ENCODE measurements at places on chromosomes 3 and 15.
A peak's percentile ranks its signal among the peaks of the same experiment; 100 is the strongest.

DNA sequence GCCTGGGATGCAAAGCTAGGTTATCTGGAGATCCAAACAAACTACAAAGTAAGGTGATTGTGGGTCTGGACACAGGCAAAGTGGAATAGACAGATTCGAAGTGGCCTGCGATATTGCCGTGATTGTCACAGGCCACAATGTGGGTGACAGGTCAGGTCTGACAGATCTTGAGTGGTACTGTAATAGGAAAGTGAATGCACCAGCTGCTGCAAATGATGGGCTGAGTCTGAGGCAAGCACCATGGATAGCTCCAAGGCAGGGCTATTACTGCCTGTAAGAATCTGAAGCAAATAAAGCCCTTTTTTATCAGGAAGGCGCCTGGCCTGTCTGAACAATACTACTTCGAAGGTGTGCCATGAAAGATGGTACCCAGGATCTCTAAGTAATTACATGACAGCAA lies 10.0 kb downstream of the ARMC8 start:
- DNase-seq = peak; percentile 59

GRCh38 chr15:76059320-76060117 lies at the start of gene TMEM266:
TMEM266 (plus strand) TSS chr15:76059985; CDS start chr15:76134264, 74,279 bp downstream.
- peak; percentile 69 for DNase-seq

GRCh38 chr3:132720228-132720627 lies 2.0 kb downstream of the NPHP3 start:
- DNase-seq = peak; percentile 5

GRCh38 chr3:69435274-69436265 lies 49.7 kb upstream of the FRMD4B start:
- DNase-seq = no peak

DNA sequence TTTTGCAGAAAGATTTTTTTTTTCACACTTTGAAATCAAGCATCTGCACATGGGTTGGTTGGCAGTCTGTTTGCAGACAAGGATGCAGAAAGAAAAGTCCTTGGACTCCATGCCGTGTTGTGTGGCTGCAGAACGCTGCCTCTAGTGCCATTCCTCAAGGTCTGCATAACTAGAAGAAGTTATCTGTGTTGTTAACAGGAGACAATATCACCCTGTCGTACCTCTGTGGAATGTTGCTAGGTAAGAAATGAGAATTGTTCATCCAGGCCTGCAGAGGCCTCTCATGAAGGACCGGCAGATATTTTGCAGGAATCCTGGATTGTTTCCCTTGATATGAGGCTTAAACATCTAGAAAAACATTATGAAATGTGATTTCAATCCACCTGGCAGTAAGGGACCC lies 58.5 kb upstream of the PPARG start:
- no peak for DNase-seq

DNA sequence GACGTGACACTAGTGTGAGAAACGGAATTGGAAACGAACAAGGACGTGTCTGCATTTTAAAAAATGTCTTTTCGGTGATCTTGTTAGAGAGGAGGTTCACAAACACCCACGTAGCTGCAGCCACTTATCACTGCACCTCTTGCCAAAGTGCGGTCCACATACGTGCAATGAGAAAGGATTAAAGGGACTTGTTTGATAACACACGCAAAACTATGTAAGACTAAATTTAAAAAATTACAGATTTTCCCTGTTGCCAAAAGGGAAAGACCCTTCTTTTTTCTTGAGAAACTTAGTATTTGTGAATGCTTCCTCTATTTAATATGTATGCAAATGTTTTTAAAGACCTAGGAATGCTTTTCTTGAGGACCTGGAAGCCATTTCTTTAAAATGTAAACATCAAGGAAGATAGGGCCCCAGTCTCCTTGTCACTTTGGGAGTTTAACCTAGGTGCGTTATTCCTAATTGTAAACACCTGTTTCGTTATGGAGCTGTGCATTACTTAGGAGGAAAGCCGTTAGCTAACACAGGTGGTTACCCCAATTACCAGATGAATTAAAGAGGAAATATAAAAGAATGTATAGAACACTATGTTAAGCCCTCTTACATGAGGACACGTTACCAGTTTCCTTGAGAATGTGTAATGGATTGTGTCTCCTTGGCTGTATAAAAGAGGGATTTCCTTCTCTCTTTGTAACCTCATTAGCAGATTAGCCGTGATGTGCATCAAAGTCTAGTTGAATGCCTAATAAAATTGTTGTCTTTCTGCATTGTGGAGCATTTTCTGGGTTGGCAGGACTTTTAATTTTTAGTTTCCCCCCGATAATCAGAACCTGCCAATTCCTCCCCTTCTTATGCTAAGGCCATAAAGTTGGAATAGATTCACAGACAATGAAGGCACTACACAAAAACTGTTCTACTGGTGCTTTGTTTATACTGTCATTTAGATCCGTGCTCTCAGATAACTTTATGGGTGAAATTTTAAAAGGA lies 1.0 kb downstream of the LEKR1 start:
- no peak for DNase-seq

DNA sequence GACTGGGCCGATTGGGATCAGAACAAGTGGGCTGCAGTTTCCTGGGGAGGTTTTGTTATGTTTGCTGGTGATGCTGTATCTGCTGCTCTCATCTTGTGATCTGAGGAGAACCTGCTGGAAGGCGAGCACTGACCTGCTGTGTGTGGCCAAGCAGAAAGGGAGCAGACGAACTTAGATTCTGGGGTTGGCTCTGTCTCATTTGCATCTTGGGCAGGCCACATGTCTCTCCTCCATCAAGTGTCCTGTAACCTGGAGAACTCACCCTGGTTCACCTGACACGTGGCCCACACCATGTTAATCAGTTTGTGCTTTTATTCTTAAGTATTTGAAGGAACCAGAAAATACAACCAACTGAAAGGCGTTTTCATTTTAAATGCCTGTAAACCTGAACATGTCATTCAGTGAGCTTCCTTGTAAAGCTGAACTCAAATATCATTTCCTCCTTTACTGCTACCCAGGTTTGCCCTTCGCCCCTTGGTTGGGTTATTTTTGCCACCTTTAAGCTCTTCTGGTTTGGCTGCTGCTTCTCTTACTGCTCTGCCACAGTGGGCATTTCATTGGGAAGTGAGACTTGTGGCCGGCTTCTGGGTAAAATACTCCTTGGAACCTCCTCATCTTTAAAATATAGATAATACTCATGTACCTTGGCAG lies 33.5 kb upstream of the TRAK1 start:
- no peak for DNase-seq

- DNase-seq = no peak
Observed at GRCh38 chr15:56524915-56525314, 60.0 kb upstream of the MNS1 start.

- peak; percentile 34 for DNase-seq
Observed at GRCh38 chr3:128408693-128409623, 57.7 kb downstream of the DNAJB8 start.

DNA sequence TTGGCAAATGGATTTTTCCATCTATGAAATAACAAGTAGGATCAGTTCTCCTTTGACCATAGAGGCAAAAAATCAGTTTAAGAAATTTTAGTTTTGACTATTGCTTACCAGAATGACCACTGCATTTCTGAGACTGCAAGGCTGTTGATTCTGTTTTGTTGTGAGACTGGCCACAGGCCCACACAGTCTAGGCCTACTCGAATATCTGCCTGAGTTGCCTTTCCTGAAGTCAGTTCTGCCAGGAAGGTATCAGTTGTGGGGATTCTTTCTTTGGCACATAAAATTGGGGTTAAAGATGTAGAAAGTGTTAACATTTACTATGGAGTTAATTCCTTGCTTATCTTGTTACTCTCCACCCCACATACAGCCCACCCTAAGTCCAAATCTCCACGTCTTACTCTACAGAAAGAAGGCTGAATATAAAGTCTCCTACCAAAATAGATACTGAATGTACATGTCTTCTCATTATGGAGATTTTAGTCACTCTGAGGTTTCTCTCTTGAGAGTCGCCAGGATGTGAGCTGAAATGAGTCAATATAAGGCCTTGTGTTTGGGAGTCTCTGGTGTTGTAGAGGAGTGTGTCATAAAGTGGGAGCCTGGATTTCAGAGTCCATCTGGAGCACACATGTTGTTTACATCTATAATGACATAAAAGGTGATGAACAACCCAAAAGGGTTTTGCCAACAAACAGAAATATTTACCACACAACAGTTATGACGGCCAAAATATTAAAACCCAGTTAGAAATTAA lies 45.0 kb upstream of the WWTR1 start:
- no peak for DNase-seq

DNA sequence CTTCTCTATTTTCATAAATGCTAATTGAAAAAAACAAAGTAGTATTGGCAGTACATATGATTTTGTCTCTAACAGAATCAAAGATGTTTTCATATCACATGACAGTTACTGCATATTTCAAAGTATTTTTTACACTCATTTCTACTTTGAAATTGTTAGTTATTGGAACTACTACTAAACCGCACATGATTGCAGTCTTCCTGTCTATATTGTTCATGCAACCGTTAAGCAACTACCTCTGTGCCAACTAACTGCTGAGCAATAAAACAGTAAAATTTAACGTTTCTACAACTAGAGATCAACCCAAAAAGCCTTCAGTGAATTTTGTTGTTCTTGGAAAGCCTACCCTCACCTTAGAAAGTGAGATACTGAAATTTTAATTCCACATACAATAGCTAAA lies 64.2 kb downstream of the DMXL2 start:
- DNase-seq = peak; percentile 87

GRCh38 chr3:188294823-188295487 lies 141.0 kb downstream of the LPP start:
- no peak for DNase-seq
